ENCODE measurements at places on chromosomes 2 and 18.

DNA sequence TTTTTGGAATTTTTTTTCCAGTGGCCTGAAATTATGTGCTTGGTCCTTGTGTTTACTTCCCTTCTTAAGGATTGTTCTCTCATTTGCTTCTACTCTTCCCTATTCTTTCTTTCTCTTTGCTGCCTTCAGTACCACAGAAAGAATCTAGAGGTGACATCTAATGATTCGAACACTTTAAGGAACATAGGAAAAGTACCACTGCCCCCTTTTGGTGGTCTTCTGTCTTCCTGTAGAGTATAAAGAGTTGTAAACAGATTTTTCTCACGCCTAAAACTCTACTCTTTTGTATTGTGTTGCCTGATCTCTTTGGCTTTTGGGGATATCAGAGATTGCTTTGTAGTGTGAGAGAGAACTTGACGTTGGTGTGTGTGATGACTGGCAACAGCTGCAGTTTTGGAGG is 7.0 kb upstream of the SCTR start:
- DNase-seq: no peak

- no peak for DNase-seq
Observed at GRCh38 chr2:85802354-85803103, 48.7 kb downstream of the ATOH8 start.

- no peak for DNase-seq
Observed at GRCh38 chr18:67805261-67805660, 288.7 kb upstream of the DSEL start.

- no peak for DNase-seq
Observed at GRCh38 chr2:180334514-180334913, 327.4 kb upstream of the CWC22 start.

DNA sequence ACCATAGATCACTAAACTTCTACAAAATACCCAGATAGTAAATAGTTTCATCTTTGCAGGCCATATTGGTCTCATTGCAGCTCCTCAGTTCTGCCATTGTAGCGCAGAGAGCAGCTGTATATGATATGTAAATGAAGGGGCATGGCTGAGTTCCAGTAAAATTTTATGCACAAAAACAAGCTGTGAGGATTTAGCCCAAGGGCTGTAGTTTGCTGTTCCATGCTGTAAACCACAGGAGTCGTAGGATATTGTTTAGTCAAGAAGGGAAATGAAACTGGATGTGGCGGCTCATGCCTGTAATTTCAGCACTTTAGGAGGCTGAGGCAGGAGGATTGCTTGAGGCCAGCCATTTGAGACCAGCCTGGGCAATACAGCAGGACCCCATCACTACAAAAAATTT is 83.0 kb downstream of the MGAT5 start:
- DNase-seq: no peak

GRCh38 chr2:72982219-72982618 is 64.9 kb downstream of the EMX1 start:
- no peak for DNase-seq

GRCh38 chr2:133968446-133968845 is 285.4 kb upstream of the MGAT5 start:
- DNase-seq: no peak

DNA sequence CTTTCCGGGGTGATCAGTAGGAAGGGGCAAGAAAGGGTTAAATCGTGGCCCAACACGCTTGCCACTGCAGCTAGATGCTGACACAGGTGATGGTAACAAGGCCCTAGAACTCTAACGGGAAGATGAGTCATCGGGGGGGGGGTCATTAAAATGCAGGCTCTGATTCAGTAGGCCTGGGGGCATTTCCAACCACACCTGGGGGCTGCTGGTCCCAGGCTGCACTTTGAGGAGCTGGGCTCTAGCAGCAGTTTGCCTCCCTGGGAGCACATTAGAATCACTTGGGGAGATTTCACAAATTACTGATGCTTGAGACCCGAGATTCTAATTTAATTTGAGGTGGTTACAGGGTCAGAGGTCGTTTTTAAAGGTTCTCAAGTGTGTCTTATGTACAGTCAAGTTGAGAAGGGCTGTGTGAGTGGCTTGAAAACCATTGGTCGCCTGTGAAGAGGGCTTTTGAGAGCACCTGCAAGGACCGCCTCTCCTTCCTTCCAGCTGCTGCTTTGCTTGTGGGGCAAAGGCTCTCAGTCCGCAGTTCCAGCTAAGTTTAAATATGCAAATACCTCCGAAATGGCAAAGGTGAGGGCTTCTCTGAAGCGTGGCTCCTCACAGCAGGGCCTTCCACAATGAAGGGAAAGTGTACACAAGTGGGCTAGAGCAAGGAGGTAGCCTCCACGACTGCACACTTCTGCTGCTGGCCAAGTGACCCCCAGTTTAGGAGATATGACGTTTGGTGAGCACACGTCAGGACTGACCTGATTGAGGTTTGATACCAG is 128.0 kb upstream of the MSH6 start:
- no peak for DNase-seq

GRCh38 chr2:39008665-39009064 is 112.2 kb downstream of the SOS1 start:
- DNase-seq: no peak

DNA sequence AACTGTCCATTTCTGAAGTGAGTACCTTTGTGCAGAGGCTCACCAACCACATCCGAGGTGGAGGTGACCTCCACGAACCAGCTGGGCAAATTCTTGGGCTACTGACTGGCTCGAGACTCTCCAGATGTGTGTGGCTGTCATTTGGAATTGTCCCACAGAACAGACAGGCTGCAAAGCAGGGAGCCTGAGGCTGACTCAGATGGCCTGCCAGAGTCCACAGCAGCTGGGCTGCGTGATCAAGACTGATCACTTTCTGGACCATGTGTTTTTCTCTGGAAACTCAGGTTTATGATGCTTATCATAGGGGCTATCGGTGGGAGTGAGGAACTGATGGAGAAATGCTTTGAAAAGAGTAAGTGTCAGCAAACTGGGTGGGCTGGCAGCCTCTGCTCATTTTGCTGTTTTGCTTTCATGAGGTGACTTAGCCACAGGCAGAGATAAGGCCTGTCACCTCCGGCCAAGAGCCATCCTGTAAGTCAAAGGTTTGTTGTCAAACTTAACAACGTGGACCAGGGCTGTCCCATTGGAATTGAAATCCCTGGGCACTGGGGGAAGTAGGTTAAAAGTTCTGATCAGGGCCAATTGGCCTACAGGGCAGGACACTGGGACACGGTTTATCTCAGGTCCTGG is 120.4 kb downstream of the LIPG start:
- no peak for DNase-seq

DNA sequence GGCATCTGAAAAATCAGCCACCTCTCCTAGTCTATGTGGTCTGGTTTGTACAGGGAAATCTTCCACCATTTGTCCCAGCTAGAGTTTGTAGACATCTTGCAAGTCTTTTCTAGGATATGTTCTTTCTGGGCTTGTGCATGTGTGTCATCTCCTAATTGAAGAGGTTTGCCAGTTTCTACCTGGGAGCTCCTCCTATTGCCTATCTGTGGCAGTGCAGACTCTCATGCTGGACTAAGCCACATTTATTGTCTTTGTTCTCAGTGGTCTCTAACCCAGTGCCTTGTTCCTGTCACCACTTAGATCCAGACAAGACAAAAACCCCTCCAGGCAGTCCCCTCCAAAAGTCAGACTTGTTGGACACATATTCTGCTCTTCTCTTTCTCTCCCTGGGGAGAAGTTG is 72.0 kb upstream of the MRPS9 start:
- no peak for DNase-seq

GRCh38 chr2:234953116-234954031 is 1.6 kb downstream of the SH3BP4 start:
- DNase-seq: no peak

DNA sequence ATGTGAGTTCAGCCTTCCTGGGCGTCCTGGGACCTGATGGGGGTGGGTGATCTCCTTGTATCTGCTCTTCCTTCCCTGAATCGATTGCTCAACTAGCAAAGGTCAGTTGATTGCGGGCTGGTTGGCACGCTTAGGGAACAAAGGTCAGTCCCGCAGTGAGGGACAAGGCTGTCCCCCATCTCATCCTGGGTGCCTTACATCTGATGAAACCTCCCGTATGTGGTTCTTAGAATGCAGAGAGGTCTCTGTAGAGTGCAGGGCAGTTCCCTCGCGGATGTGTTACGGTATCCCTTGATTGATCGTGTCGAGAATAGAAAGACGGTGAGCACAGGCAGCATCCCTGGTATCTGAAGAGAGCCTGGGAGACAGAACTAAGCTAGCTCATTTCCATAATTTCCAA is 56.4 kb upstream of the RBM44 start:
- DNase-seq: no peak

DNA sequence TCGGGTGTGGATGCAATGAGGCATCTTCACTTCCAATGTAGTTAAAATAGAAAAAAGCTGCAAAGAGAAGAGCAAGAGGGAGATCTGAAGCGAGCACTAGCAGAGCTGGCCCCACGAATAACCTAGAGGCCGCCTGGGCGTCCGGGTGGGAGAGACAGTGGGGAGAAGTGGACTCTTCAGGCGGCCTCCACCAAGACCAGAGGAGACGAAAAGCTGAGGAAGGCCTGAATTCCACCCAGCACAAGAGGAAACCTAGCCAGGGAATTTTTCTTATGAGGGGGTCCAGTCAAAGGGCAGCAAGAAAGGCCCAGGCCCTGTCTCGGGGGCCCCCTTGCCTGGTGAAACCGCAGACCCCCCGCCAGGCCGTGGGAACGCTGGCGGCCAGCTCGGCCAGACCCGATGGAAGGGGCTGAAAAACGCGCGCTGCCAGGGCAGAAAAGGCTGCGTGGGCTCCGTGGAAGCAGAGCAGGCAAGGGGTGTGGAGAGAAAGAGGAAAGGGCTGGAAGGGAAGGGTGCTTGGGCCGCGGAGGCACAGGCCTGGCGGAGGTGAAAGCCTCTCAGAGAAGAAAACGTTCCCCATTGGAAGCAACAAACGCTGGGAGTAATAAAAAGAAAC is 69.2 kb downstream of the KCTD1 start:
- DNase-seq: no peak

DNA sequence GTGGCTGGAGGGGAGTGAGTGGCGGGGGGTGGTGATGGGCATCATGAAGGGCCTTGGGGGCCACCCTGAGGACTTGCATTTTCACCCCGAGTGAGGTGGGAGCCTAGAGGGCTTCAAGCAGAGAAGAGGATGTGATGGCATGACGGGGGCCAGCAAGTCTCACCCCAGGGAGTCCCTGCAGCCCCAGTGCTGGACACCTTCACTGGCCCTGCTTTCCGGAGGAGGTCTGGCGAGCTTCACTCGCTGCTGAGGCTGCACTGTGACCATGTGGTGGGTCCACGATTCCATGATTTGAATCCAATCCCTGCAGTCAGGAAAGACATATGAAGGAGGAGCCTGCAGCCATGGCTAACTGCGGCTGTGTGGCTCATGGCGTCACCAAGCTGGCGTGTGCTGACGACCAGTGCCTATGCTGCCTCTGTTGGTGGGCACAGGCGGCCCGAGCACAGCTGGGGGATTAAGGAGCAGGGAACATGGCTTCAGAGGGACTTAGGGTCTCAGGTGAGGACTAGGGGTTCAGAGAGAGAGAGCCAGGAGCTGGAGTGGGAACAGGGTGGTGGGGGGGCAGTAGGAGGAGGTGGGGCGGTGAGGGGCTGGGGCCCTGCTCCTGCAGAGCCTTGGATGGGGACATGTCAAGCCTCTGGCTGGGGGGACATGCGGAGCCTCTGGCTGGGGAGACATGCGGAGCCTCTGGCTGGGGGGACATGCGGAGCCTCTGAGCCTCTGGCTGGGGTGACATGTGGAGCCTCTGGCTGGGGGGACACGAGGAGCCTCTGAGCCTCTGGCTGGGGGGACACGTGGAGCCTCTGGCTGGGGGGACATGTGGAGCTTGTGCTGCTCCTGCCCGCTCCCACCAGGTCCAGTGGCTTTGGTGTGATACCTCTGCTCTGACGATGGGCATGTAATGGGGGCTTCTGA is 3.6 kb downstream of the ZAP70 start:
- no peak for DNase-seq

- DNase-seq: no peak
Observed at GRCh38 chr2:223914324-223914723, 30.8 kb downstream of the WDFY1 start.
